ENCODE measurements at places on chromosomes 4 and X.

GRCh38 chrX:104113222-104113965 is 1.1 kb downstream of the ZCCHC18 start:
- DNase-seq, result peak; percentile 14

- no peak for DNase-seq
Measured at GRCh38 chr4:46933686-46934085, 24.6 kb upstream of the COX7B2 start.

GRCh38 chrX:54043541-54044125 is 640 bp downstream of the PHF8 start:
- DNase-seq, result no peak

DNA sequence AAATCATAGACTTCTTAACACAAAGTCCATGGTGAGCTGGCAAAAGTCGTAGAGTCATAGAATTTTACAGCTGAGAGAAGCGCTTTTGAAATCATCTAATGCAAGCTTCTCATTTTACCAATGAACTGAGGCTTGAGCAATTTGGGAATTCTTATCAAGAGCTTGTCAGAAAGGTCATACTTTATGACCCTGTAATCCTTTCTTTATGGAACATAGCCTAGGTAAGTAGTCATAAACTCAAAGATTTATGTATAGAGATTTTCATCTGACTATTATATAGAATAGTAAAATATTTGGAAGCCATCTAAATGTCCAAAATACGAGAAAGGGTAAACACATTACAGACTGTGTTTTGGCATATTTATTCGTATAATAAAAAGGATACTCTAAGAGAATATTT is 563.5 kb downstream of the PCDH7 start:
- no peak for DNase-seq

GRCh38 chr4:1872870-1873269 is 1.7 kb downstream of the NSD2 start:
- DNase-seq, result no peak

Data from stimulated activated CD8-positive, alpha-beta memory T cell treated with anti-CD3 and anti-CD28 coated beads, Interleukin-15, amount 100 ng/mL, for 1 hour (primary cell).